ENCODE measurements at places on chromosomes 16 and 17.

- DNase-seq = no peak
These were observed 26.4 kb upstream of the BEAN1 start for GRCh38 chr16:66400503-66401380.

- DNase-seq = peak; percentile 53
These were observed 37.4 kb downstream of the CLEC16A start for GRCh38 chr16:10981697-10982216.

- no peak for DNase-seq
These were observed 50.9 kb downstream of the HELZ start for GRCh38 chr17:67194134-67194533.

DNA sequence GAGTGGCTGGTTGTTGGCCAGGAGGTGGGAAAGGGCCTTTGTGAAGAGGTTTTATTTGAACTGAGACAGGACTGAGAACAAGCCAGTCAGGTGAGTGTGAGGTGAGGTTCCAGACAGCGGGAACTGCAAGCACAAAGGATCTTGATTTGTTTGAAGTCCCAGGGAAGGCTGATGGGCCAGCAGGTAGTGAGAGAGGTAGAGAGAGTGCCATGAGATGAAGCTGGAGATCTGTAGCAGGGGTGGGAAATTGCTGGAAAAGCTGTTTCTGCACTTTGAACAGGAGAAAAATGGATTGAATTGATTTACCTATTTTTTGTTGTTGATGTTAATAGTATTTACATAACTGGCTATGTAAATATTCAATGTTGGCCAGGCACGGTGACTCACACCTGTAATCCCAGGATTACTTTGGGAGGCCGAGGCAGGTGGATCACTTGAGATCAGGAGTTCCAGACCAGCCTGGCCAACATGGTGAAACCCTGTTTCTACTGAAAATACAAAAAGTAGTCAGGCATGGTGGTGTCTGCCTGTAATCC is 7.7 kb upstream of the DCTPP1 start:
- DNase-seq = no peak

GRCh38 chr16:25812215-25812614 is 120.5 kb downstream of the HS3ST4 start:
- no peak for DNase-seq

GRCh38 chr16:84686707-84687298 is 13.0 kb upstream of the USP10 start:
- DNase-seq = no peak

- DNase-seq = no peak
These were observed 4.5 kb upstream of the NOD2 start for GRCh38 chr16:50688867-50689266.

- DNase-seq = no peak
These were observed 1.8 kb upstream of the SHISA9 start for GRCh38 chr16:12899529-12900143.

DNA sequence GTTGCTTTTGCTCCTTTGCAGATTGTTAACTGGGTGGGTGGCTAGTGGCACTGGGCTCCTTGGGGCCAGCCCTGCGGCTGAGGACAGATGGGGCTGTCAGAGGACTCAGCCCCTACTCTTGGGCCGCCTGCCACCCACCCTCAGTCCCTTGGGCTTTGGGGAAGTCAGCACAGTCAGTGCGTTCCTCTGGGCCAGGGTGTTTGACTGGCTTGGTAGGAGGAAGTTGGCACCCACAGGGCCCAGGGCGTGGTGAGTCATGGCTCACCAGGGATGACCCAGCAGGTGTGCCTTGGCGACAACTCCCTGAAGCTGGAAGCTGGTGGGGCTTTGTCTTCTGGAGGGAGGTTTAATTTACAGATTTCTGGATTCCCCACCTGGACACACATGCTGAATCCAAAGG is 32.4 kb downstream of the HAPSTR1 start:
- no peak for DNase-seq

DNA sequence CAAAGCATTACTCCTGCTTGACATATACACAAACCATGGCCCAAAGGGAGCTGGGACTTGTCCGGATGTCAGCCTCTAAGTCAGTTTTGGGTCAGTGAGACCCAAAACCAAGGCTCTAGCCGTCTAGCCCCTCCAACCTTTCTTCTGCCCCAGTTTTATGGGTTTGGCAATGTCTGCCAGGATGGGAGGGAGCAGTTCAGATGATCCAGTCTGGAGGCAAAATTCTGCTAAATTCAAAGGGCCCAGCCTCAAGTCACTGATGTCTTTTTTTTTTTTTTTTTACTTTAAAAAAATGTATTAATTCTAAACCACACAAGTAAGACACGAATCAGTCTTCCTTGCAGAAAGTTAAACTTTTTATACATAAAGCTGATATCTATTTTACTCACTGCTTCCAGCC is 8.6 kb downstream of the NLRC5 start:
- DNase-seq = no peak

- no peak for DNase-seq
These were observed 13.0 kb downstream of the UNC45B start for GRCh38 chr17:35160354-35161201.

DNA sequence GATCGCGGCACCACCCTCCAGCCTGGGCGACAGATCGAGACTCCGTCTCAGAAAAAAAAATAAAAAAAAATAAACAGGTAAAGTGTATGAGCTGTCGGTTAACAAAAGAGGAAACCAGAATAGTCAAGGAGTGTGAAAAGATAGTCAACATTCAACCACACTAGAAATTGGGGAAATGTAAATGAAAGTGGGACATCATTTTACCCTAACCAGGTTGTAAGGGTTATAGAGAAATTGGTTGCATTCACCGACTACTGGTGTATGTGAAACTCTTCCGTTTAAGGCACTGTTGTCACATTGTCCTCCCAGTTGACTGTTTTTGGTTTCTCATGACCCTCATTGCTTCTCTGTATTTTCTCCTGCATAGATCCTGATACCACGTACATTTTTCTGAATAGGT is 62.8 kb downstream of the RABEP1 start:
- no peak for DNase-seq

DNA sequence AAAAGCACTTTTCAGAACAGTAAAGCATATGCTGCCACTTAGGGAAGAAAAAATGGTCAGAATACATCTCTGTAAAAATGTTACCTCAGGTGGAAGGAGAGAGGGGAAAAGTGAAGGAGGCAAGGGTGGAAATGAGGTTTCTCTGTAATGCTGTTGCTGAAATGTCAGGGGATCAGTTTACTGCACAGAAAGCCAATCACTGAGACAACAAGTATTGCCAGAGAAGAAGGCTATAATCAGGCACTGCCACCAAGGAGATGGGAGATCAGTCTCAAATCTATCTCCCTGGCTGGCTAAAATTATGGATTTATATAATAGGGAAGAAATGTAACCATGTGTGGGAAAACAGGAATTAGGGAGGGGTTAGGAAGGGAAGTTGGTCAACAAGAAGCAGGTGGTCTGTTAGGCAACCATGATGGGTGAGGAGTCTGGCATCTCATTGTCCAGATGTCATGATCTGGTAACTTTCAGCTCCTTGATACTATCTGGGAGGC is 27.7 kb upstream of the GUCY2D start:
- DNase-seq = no peak

- no peak for DNase-seq
These were observed 3.1 kb downstream of the ITPRIPL2 start for GRCh38 chr16:19116711-19117449.

- no peak for DNase-seq
These were observed 17.1 kb upstream of the CPSF4L start for GRCh38 chr17:73278465-73279453.

DNA sequence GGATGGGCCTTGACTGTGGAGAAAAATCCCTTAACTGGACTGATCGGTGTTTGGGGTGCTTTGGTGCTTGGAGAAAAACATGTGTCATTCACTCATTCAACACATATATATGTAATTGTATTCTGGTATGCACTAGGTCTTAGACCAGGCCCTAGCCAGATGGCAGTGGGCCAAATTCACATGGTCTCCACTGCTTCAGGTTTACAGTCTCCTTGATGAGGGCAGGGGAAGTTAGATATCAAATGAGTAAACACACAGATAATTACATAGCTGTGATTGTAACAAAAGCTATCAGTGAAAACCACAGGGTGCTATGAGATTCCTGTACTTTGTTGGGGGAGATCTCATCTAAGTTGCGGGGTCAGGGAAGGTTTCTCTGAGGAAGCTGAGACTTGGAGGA is 78.8 kb downstream of the WWP2 start:
- DNase-seq = no peak

GRCh38 chr17:39231091-39231561 is 5.4 kb upstream of the STAC2 start:
- no peak for DNase-seq

GRCh38 chr17:39306509-39307212 is 80.9 kb upstream of the STAC2 start:
- DNase-seq = no peak

- DNase-seq = no peak
These were observed 107.7 kb downstream of the SEC14L1 start for GRCh38 chr17:77248216-77249114.

- DNase-seq = peak; percentile 17
These were observed 27.5 kb downstream of the TBX4 start for GRCh38 chr17:61479493-61480413.

- DNase-seq = peak; percentile 55
These were observed 477 bp downstream of the CENPV start for GRCh38 chr17:16352667-16353316.

GRCh38 chr16:12319428-12320035 is 343.0 kb downstream of the SNX29 start:
- no peak for DNase-seq

GRCh38 chr17:79803997-79804855 is 7.3 kb upstream of the CBX8 start:
- DNase-seq = peak; percentile 74

DNA sequence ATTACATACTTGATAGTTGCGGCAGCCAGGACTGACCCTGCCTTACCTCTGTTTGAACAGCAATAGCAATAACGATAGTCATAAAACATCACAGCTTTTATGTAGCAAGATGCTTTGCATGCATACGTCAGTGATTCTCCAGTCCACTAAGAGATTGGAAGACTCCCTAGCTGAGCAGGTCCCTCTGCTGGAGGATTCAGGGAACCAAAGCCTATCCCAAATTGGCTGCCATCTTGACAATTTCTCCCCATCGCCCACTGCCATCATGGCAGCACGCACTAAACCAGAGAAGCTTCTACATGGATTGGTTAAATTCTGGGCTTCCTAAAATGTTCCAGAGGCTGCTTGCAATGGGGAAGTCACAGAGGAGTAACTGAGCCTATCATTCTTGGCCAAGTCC is 360.6 kb upstream of the XYLT1 start:
- no peak for DNase-seq

- DNase-seq = peak; percentile 35
These were observed 107.6 kb downstream of the SPECC1 start for GRCh38 chr17:20116683-20117309.

DNA sequence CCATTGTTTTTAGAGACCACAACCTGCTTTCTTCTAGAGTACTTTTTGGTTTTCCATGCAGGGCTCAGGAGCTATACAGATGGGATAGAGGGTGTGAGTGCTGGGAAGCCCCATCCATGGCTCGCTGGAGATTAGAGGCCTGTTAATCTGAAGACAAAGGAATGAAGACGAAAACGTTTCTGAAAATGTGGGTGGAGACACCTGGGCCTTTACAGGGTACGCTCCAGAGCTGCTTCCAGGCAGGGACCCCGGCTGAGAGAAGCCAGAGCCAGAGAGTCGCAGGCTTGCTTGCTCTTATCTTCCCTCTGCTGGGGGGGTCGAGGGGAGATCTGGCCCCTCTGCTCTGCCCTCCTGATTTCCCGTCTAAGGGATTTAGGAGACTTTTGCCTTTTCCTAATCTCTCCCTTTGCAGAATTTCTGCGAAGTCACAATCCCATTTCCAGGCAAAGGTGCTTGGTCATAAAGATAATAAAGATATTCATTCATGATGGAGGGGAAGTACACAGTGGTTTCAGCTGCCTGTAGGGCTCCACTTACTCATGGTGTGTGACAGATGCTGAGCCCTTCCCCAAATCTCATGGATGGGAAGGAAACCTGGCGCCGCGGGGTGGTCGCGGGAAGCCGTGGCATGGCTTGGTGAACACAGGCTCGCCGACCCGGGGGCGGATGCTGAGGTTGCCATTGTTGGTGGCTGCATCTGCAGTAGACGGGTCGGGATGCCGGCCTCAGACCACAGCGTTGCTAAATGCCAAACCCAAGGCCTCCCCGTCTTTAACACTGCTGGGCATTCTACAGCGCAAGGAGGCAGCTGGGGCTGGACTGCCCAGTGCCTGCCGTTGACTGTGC is 4.8 kb upstream of the SOCS3 start:
- no peak for DNase-seq

DNA sequence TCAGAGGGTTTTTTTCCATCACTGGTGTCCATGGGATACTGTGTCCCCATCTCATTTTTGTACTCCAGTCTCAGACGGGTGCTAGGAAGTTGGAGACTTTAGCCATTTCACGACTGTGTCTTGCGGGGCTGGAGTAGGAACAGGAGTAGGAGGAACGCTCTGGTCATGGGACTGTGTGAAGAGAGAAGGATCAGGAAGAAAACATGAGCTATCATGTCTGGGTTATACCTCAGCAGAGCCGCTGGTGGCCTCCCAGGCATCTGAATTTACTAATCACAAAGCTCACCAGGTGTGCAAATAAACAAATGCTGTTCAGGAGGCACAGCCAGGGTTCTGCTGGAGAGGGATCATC is 225.4 kb downstream of the SEC14L1 start:
- DNase-seq = no peak

DNA sequence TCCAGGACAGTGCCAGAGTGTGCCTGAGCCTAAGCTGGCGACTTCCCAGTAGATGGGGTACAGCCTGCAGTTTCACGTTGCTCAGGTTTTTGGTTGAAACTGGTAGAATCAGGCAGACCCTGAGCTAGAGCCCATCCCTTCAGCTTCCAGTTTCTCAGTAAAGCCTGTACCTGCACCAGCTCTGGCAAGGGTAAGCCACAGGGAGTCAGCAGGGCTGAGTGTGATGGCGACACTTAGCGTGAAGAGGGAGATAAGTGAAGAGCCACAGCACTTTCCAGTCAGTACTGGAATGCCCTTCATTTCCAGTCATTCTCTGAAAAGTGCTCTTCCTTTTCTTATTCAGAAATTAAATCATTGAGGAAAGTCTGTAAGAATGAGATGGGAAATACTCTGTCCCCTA is 22.4 kb downstream of the PLD6 start:
- DNase-seq = no peak

DNA sequence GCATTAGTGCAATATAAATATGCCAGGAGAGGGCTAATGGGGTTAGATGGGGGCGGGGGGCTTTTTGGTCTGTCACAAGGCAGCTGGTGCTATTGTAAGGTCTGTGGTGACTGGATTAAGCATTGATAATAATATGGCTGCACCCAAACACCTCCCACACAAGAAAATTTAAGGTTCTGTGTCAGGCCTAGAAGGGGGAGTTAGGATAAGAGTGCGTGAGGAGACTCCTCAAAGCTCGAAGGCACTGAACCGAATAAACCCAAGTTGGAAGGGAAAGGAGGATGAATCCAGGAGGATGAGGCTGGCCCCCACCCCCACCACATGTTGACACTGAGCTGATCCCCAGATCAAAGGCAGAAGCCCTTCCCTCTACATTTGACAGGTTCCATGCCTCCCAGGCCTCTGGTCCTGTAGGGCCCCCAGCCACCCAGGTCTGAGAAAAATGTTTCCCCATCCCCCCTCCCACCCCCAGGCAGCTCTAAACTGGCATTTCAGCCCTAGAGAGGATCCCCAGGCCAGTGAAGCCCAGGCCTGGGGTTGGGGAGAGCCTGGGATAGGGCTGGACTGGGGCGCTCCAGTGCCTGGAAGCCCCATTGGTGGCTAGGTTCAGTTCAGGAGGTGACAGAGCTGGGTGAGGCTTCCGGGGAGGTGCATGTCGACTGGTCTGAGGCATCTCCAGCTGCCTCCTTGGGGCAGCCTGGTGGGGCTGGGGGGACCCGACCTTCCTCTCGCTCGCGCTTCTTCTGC is 1.7 kb downstream of the HOXB1 start:
- no peak for DNase-seq

Measured in activated CD4-positive, CD25-positive, alpha-beta regulatory T cell treated with anti-CD3 and anti-CD28 coated beads, Interleukin-2, amount 50 U/mL, for 72 hours (primary cell).